ENCODE measurements at places on chromosomes 1 and 21.

DNA sequence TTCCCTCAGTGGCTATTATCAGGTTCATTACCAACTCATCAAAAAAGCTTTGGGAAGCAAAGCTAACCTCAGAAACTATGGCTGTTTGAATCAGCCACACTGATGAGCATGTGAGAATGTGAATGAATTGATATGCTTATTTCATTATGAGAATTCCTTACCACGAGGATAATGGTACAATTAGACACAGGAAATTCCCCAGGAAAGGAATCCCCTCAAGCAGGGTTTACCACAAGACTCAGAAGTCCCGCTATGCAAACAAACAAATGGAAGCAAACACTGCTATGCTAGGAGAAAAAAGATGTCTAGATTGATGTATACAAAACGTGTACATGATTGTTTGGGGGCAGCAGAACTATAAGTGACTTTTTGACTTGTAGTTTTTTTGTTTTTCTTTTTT, 205.0 kb downstream of the HMCN1 start:
- DNase-seq: no peak

GRCh38 chr1:158445376-158445775, 16.3 kb upstream of the OR10K1 start:
- no peak for DNase-seq

GRCh38 chr1:77355010-77355409, 73.2 kb downstream of the AK5 start:
- DNase-seq: no peak

GRCh38 chr1:174799136-174799479, 200.6 kb upstream of the CACYBP start:
- no peak for DNase-seq

GRCh38 chr1:183604815-183605214, 14.6 kb upstream of the NCF2 start:
- no peak for DNase-seq

- no peak for DNase-seq
These were observed 248.1 kb upstream of the FMN2 start for GRCh38 chr1:239843541-239843940.

GRCh38 chr1:210217482-210217881, 15.1 kb upstream of the SERTAD4 start:
- DNase-seq: no peak

- DNase-seq: no peak
These were observed 360.7 kb downstream of the BRINP3 start for GRCh38 chr1:190116921-190117320.

- DNase-seq: no peak
These were observed 198.4 kb downstream of the MATN1 start for GRCh38 chr1:30524840-30525617.

DNA sequence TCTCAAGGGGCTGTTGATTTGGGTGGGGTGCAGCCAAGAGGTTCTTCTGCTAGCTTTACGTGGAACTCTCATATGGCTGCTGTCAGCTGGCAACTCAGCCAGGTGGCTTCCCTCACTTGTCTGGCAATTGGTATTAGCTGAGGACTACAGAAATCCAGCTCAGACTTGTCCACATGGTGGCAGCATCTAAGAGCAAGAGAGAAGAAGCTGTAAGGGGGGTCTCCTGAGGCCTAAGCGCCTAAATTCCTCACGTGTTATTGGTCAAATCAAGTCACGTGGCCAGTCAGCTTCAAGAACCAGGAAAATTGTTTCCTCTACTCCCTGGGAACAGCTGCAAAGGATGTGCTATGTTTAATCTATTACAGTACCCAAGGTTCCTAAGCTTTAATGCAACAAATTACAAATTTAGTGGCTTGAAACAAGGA, 4.2 kb upstream of the DYRK3 start:
- peak; percentile 58 for DNase-seq

- no peak for DNase-seq
These were observed 116.4 kb downstream of the TBX19 start for GRCh38 chr1:168396940-168397684.

DNA sequence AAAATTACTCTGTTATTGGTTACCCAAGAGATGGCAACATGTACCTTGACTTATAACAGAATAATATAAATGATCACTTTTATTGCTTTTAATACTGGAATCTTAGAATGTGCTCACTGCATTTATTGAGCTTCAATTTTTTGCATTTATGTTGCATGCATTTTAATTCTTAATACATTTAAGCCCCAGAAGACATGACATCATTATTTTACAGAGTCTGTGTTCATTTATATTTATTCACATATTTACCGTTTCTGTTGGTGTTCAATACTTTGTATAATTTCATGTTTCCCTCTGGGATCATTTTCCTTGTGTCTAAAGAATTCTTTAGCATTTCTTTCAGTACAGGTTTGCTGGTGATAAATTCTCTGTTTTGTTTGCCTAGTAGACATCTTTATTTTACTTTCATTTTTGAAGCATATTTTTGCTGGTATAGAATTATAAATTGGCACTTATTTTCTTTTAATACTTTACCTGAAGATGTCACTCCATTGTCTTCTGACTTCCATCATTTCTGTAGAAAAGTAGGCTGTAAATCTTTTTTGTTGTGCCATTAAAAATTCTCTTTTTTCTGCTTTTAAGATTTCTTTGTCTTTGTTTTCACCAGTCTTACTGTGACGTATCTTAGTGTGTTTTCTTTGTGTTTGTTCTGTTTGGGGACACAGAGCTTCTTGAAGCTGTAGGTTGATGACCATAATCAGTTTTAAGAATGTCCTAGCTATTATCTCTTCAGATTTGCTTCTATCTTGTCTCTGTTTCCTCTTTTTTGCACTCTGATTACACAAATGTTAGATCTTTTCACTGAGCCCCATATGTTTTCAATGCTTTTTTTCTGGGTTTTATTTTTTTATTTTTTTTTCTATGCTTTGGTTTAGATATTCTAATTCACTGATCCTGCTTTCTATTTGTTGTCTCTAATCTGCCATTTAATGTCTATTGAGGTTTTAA, 26.9 kb downstream of the DISP3 start:
- no peak for DNase-seq

GRCh38 chr1:211697356-211697755, 21.9 kb upstream of the NEK2 start:
- no peak for DNase-seq

GRCh38 chr1:41791667-41792484, 126.8 kb downstream of the HIVEP3 start:
- DNase-seq: no peak

GRCh38 chr21:44510109-44510507, 29.9 kb downstream of the KRTAP10-1 start:
- no peak for DNase-seq

DNA sequence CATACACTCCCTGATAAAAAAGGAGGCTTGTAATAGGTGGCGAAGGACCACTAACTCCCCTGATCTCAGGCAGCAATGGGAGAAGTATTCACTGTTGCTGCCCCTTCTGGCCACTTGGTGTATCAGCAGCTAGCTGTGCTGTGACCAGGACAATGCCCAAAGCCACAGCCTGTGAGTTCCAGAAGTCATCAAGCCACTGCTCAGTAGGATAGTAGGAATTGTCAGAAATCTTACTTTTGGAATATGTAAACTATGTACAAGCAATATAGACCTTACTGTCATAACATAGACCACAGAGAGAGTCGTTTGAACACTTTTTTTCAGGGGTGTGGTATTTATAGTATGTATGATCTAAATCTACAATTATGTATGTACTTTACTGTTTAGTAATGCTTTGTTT, 248.3 kb upstream of the CAMK1G start:
- no peak for DNase-seq

- no peak for DNase-seq
These were observed 63.6 kb downstream of the GADD45A start for GRCh38 chr1:67748630-67749029.

DNA sequence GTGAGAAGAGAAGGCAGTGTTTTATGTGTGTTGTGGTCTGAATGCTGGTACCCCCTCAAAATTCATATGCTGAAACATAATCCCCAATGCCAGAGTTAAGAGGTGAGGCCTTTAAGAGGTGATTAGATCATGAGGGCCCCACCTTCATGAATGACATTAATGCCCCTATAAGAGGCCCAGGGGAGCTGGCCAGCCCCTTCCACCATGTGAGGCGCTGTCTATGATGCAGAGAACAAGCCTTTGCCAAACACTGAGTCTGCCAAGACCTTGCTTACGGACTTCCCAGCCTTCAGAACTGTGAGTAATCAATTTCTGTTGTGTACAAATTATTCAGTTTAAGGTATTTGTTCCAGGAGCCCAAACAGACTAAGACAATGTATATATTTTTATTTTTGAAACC, 20.2 kb downstream of the CAPZB start:
- DNase-seq: no peak

DNA sequence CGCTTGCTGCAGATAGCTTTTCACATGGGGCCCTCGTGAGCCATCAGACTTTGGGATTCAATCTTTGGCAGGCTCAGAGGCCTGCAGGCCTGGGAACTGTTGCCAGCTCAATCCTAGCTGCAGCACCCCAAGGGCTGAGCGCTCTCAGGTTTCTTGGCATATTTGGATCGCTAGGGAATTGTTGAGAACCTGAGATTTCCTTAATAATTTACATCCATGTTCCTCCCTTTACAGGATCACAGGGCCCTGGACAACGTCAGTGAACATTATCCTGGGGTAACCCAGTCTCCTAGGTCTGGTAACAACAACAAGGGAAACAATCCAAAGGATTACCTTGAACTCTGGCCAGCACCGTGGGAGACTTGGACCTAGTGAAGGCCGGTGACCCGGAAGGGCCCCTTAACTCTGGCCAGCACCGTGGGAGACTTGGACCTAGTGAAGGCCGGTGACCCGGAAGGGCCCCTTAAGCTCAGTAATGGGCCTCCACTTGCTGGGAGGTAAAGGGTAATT, 49.3 kb upstream of the NEK2 start:
- no peak for DNase-seq

DNA sequence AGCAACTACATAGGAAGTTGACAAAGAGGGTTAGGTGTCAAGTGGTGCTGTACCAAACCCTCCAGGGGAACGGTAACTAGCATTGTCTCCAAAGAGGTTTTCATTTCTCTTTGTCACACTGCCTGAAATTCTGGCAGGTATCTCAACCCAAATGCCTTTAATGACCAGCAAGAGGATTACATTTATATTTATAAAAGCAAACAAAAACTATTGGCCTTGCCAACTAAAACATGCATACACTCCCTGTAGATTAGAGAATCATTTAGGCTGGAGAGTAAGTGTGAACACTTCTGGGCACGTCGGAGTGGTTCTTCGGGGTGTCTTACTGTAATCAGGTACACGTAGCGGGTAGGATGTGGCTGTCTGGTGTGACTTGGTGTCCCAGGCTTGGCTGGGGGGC, 84.9 kb downstream of the VPS26C start:
- no peak for DNase-seq

- DNase-seq: no peak
These were observed 39.1 kb downstream of the COL11A1 start for GRCh38 chr1:103069201-103069600.
